ENCODE measurements at places on chromosomes 3 and 15.

DNA sequence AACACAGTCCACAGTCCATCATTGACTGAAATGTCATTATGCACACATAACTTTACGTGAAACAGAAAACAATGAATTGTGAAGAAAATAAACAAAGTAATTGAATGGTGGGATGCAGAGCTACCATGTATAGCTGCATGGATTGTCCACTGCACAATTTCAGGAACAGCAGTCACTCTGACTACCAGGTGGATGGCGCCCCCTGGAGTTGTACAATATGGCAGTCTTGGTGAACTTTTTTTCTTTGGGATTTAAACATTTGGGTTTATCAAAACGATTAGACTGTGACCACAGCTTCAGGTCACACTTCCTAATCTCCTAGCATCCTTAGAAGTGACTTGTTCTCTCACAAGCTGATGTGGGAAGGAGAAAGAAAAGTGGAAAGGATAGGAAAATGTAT is 48.9 kb upstream of the TCF12 start:
- peak; percentile 29 for DNase-seq

- no peak for DNase-seq
Measured at GRCh38 chr3:39241561-39241960, 38.3 kb downstream of the CX3CR1 start.

GRCh38 chr3:111910806-111911205 is 51.7 kb downstream of the PHLDB2 start:
- DNase-seq, result peak; percentile 78

DNA sequence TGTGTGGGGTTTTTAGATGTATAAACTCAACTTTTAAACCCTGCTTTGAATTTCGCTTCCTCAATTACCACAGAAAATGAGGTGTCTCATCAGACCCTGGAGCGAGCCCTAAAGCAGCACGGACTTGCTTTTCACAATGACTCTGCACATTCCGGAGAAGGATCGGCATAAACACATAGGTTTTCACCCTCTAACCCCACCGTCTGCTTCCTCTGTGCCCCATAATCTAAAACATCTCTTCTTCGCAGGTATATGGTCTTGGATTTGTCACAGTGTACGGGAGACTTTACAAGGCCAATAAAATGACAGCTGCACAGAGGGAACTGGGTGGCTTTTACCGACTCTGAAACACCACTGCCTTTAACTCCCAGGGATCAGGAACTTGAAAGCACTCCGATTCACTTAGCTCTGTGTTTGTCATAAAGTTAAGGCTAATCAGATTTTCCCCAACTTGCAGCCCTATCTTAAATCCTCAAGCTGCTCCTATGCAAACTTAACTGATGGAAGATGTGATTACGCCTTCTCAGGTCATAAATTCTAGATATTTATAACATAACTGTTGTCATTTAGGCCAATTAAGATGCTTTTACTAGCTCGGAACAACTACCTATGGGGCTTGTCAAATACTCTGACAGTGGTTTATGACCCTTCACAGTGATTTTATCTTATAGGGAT is 133.4 kb upstream of the WNT5A start:
- peak; percentile 84 for DNase-seq

- peak; percentile 43 for DNase-seq
Measured at GRCh38 chr15:69450968-69451695, 1.5 kb upstream of the RPLP1 start.

DNA sequence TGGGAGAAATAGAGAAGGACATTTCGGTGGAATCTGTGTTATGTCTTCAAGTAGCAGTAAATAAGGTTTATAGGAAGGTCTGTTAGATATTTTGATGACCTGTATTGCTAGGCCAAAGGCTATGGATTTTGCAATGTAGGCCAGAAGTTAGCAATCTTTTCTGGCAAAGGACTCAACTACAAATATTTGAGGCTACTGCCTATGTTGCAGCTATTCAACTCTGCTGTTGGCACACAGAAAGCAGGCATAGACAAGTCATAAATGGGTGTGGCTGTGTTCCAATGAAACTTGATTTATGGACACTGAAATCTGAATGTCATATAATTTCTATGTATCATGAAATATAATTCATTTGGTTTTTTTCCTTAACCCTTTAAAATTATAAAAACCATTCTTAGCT is 438.7 kb upstream of the C2CD4B start:
- peak; percentile 26 for DNase-seq

GRCh38 chr15:49148298-49148697 is 7.1 kb downstream of the COPS2 start:
- no peak for DNase-seq

GRCh38 chr15:69021895-69022294 is 7.4 kb downstream of the NOX5 start:
- DNase-seq, result no peak

GRCh38 chr3:23435904-23436303 is 232.8 kb downstream of the UBE2E2 start:
- DNase-seq, result no peak

DNA sequence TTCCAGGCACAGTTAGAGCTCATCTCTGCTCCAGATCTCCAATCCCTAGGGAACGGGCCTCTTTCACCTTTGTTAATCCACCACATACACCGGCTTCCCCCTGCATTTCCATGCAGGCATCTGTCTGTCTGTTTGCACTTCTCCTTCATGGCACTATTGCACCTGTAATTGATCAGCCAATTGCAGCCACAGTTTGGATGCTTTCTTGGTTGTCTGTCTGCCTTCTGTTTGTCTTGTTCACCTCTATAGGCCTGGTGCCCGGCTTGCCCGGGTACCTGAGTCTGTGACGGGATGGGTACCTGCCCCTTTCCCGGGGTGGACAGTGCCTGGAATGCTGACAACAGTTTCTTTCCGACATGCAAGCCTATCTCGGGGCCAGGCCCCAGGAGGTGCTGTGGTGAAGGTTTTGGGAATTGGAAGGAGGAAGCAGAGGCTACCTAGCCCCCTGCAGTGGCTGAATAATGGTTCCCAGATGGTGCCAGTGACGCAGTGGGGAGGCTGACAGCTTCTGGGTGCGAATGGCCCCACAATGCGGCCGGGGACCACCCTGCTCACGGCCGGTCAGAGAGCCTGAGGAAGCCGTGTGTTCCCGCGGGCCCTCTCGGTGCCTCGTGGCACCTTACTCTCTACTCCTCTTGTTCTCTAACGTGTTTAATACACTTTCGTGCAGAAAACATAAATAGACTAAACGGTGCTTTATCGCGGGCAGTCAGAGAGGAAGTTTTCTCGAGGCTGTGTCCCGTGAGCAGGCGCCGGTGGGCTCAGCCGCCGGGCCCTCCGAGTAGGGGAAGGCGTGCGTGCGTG is 31.3 kb upstream of the RAB6B start:
- peak; percentile 17 for DNase-seq

- no peak for DNase-seq
Measured at GRCh38 chr3:157502916-157503595, at the start of gene VEPH1. Gene VEPH1, minus strand, starts transcription at chr3:157503416. Its CDS starts 8,067 bp downstream, at chr3:157495349.

DNA sequence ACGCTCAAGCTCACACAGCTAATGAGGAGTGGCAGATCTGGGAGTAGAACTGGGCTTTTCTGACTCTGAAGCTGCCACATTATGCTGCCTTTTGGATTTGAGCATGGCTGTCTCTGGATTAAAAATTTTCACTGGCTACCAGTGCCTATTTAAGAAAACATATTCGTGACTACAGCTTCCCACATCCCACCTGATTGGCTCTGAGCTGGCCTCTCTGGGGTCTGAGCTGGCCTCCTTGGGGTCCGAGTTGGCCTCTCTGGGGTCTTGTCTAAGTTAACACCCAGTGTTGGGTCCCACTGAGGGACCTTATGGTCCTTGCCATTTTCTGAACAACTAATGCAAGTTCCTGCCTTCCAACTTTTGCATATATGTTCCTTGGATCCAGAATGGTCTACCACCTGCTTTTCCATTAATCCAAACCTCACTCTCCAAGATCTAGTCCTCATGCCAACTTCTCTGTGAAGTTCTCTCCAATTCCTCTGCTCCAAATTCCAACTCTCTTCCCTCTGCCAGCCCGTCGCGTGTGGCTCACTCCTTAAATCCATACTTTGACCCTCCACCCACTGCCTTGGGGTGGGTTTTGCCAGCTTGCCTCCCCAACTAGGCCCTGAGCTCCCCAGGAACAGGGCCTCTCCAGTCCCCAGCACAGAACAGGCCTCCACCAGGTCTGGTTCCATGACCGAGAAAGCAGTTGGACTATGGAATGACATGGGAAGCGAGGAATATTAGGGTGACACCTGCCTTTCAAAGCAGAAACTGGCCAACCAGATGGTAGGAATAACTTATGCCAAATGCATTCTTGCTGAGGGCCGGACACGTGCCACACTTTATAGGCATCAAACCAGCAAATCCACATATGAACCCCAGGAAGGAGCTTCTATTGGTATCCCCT is 42.5 kb downstream of the ATP2B2 start:
- DNase-seq, result no peak

- no peak for DNase-seq
Measured at GRCh38 chr15:38509152-38509551, 55.2 kb downstream of the FAM98B start.

DNA sequence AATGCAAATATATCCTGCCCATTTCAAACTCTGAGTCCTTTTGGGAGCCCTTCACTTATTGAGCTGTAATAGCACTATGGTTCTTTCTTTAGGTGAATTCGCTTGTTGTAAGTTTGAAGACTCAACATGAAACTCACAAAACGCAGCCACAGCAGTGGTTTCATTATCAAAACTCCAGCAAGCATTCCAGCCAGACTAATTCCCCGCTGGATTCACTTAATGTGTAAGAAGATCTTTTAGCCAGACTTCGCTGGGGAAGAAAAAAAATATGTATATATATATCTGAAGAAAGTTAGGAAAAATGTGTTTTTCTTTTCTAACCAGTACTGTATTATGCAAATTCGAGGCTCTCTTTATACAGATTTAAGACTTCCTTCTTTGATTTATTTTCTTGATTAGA is 241.1 kb downstream of the WNT5A start:
- peak; percentile 74 for DNase-seq

GRCh38 chr3:138473391-138473790 is 39.0 kb downstream of the ESYT3 start:
- DNase-seq, result no peak

GRCh38 chr3:126186271-126186670 is 5.9 kb upstream of the ALDH1L1 start:
- no peak for DNase-seq

DNA sequence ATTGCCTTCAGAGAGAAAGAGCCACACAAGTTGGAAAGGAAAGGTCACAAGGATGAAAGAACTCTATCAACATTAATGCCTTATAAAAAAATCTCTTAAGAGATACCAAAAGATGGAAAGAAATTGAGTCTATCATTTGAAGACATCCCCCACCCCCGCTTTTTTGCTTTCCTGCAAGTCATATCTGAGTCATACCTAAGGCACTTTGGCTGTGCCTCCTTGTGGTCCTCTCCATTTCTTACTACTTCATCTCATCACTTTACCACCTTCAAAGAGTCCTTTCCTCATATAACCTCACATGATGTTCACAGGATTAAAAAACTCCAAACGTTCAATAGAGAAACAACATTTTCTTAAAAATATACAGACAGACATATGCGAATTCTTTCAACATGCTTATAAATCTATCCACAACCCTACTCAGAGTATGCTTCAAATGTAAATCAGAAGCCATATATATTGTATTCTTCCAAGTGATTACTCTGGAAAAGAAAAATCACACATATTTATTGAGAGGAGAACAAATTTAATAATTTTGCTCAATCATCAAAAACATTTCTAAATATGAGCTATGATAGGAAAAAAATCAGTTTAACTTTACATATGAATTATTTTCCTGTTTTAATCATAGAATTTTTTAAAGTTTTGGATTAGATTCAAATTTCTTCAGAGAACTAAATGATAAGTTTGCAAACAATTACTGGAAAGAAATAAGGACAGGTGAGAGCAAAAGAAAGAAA is 1003.9 kb upstream of the CFAP20DC start:
- DNase-seq, result peak; percentile 41

DNA sequence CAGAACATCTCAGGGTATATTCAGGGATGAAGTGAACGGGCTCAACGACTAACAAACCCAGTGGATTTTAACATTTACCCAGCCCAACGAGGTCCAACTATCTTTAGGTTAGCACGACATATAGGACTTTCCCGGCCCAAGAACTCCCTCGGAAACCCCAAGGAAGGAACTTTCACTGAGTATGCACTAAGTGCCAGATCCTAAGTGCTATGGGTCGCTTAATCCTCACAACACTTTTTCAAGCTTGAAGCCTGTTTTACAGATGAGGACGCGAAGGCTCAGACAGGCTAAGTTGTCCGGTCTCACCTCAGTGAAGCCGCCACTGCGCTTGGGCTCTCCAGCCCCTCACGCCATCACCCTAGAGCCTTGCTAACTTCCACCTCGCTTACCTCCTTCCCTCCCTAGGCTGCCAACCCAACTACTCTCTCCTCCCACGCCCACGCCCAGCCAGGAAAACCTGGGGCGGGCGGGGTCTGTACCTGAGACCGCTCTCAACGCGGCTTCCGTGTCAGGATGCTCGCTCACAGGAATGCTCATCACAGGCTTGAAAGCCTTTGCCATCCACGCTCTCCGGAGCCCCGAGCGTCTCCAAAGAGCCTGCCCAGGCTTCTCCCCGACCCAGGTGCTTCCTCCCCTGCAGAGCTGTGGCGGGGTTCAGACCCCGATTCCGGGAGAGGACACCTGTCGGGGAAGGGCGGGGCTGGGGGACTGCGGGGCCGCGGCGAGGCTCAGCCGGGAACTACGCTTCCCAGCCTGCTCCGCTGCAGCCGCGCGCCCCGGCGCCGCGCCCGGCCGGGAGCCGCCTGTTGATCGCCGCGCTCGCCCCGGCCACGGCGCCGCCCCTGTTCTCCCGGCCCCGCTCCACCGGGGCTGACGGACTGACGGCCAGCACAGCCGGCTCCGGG is at the start of gene TMOD2:
TSS of gene TMOD2 (plus strand) at position 806 of the 905 bp plus-strand sequence. CDS start 14,845 bp downstream, outside the sequence.
- peak; percentile 40 for DNase-seq

- no peak for DNase-seq
Measured at GRCh38 chr3:29565236-29565635, 284.4 kb downstream of the RBMS3 start.

DNA sequence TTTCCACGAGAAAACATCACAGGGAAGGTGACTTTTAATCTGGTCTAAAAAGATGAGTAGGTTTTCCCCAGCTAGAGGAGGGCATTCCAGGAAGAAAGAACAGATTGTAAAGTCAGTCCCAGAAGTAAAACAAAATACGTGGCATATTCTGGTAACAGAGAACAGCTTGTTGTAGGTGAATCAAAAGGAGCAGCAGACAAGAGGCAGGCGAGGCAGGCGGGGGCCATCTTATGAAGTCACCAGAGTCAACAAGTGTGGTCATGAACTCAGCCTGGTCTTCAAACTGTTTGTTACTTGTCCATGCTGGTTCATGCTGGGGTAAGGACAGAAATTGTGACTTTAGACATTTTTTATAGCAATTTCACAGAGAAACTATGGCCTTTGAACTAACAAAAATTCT is 4.0 kb upstream of the POPDC2 start:
- no peak for DNase-seq

- peak; percentile 32 for DNase-seq
Measured at GRCh38 chr3:148211725-148212124, 486.0 kb upstream of the AGTR1 start.

GRCh38 chr3:127081001-127081720 is 98.2 kb downstream of the PLXNA1 start:
- DNase-seq, result no peak

- peak; percentile 99 for DNase-seq
Measured at GRCh38 chr3:139120086-139121056, 75.7 kb upstream of the PRR23C start.
